ENCODE measurements at places on chromosomes 6 and 20.
A peak's percentile ranks its signal among the peaks of the same experiment; 100 is the strongest.

GRCh38 chr6:33696548-33697518 lies 14.7 kb downstream of the UQCC2 start:
- no peak for DNase-seq

- no peak for DNase-seq
These were observed 917 bp downstream of the C6orf120 start for GRCh38 chr6:169702840-169703246.

GRCh38 chr20:38645980-38646858 lies 44.6 kb downstream of the ARHGAP40 start:
- peak; percentile 86 for DNase-seq

GRCh38 chr6:52877786-52878185 lies 31.7 kb downstream of the GSTA3 start:
- no peak for DNase-seq

All from stimulated activated CD4-positive, alpha-beta T cell treated with anti-CD3 and anti-CD28 coated beads, Interleukin-1b, Interleukin-23, amount 100 ng/mL, for 48 hours (primary cell).